ENCODE measurements at places on chromosomes 3 and 15. TPM values are rescaled to one million over a fixed set of nuclear protein-coding genes. Genes with fewer than 3 reads are reported as not detected.

DNA sequence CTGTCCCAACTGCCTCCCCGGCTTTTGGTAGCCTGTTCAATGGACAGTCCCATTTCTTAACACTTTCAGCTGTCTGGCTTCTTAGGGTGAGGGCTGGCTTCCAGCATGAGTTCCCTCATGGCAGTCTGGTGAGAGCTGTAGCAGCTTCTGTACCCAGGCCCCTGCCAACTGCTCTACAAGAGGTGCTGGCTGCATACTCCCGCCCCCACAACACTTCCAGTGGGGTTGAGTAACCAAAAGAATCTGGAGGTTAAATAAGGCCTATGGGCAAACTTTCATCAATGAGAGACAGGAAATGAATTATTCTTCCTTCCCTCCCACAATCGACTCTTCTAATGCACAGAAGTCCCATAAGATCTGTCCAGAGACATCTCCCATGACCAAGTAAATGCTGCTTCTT is 145.0 kb downstream of the NEK10 start:
- no peak for DNase-seq

DNA sequence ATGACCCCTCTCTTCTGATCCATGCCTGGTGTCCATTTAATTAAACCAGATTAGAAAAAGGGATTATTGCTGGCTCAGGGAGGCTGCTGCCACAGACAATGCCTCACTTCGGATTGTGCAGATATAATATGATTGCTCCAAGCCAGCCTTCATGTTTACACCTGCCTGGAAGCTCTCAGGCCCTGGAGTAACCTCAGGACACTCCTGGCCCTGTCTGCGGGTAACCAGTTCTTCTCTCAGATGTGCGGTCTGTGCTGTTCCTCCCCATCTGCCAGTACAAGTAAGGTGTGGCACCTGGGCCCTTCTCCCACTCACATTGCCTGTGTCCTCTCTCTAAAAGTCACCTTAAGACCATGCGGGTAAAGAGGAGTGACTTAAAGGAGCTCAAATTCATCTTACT is 8.8 kb upstream of the GOLGA8J start:
- no peak for DNase-seq

Gene GABRR3
- total RNA-seq: not detected

DNA sequence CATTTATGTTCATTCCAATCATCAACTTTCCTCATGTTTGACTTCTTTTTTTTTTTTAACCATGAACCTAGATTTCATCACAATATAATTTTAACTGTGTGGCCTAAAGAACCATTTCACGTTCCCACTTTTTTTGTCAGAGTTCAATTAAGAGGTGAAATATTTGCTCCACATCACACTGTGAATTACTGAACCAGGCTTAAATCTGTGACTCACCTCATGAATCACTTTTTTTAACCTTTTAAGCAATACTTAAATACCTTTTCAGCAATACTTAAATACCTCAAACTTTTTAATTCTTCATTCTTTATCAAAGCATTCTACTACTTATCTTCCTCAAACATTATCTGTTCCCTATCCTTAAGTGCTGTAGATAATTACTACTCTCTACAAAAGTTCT is 137.6 kb downstream of the SI start:
- no peak for DNase-seq

Gene C3orf49
- not detected for total RNA-seq

- DNase-seq: no peak
Measured at GRCh38 chr3:82143661-82144412, 382.4 kb upstream of the GBE1 start.

GRCh38 chr3:127688416-127689265 is 15.9 kb downstream of the ABTB1 start:
- DNase-seq: no peak

- DNase-seq: peak; percentile 52
Measured at GRCh38 chr15:99076555-99077308, 28.1 kb upstream of the SYNM start.

DNA sequence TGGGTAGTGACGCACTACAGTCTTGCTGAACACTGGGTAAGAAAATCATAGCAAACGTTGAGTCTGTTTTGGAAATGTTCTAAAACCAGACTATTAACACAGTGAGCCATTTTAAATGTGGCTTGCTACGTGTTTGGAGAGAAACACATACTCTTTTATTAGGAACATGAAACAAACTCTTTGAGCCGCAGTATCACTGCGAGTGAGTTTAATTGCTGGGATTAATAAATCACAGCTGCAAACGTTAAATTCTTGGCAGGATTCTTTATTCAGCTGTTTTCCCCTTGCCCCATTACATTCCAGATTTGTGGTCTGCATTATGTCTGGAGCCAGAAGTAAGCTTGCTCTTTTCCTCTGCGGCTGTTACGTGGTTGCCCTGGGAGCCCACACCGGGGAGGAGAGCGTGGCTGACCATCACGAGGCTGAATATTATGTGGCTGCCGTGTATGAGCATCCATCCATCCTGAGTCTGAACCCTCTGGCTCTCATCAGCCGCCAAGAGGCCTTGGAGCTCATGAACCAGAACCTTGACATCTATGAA is 33.6 kb downstream of the BTD start:
- DNase-seq: no peak

DNA sequence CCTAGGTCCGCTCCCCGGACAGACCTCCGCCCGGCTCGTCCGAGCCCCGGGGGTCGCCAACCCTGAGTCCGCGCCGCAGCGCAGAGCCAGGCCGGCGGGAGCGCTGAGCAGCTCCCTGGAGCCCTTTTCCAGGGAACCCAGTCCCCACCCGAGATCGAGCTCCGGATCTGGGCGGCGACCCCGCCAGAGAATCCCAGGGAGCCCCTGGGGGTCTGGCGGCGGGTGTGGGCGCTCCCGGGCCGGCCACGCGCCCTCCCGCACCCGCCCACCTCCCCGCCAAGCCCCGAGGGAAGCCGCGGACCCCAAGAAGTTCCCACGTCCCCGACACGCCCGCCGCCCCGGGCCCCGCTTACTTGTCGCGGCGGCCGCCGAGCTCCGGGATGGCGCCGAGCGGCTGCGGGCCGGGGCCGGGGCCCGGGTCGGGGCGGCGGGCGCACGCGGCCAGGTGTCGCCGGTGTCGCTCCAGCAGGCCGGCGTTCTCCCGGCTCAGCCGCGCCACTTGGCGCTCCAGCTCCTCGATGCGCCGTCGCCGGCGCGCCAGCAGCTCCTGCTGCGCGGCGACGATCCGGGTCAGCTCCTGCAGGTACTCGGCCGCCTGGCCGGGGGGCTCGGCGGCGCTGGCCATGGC is 137.7 kb downstream of the NUP210 start:
- no peak for DNase-seq

GRCh38 chr3:49500732-49501609 is 30.9 kb downstream of the DAG1 start:
- DNase-seq: no peak

Gene RPSA
- total RNA-seq: 1,384 TPM

DNA sequence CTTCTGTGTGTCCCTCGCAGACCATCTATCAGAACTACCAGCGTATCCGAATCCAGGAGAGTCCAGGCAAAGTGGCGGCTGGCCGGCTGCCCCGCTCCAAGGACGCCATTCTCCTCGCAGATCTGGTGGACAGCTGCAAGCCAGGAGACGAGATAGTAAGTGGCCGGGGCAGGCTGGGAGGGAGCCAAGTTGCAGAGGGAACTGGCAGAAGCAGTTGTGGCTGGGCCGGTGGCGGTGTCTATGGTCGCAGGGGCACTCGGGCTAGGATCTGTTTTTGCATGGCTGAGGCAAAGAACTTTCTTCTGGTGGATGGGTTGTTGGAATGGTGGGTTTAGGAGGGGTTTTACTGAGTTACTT is 10.1 kb downstream of the MCM2 start:
- no peak for DNase-seq

DNA sequence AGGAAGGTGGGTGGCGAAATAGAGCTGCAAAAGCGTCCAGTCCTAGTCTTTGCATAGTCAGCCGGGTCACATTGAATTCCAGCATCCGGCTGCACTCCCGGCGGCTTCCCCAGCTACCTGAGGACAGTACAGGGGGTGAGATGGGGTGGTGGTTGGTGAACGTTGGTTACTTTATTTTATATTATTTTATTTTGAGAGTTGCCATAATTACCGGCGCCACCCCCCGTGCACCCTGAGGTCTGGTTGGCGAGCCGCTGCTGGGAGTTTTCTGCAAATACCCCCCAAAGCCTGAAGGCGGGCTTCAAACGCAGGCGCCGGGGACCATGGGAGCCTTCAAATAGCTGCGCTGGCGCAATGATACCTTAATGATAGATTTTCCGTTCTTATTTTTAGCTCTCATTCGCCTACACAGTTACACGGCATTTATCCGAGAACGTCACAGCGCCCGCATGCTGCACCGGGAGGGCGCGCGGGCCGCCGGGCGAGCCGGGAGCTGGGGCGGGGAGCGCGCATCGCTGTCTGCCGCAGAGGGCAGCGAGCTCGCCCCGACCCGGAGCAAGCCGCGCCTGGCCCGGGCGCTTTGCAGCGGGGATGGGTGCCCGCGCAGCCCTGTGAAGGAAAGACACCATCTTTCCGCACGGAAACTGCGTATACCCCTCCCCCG is 756 bp upstream of the RASGRF1 start:
- no peak for DNase-seq

- no peak for DNase-seq
Measured at GRCh38 chr15:90036806-90037510, 35.8 kb downstream of the ZNF710 start.

DNA sequence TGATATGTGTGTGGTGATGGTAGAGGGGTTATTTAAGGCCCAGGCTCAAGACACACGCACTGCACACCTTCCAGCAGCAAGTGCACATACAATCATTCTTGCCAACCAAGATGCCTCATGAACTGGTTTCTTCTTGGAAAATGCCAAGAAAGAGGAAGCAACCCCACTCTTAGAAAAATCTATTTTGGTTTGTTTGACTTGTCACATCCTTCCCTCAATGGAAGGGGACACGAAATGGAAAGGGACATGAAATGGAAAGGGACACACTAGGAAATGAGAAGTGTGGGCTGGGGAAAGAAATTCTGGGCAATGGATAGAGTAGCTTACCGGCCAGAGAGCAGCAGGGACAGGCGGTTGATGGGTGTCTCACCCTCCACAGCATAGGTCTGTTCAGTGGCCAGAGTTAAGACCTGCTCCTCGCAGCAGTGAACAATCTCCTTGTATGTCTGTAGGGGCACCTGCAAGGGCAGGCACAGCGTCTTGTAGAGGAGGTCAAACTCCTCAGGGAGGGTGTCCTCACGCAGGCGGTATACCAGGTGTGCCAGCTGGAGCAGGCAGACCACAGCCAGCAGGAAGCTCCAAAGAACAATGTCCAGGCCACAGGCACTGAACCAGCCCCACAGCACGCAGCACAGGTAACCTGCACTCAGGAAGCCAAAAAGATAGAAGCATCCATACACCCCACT is 640 bp downstream of the POPDC2 start:
- no peak for DNase-seq

- no peak for DNase-seq
Measured at GRCh38 chr3:32283304-32283703, 44.8 kb downstream of the CMTM8 start.

DNA sequence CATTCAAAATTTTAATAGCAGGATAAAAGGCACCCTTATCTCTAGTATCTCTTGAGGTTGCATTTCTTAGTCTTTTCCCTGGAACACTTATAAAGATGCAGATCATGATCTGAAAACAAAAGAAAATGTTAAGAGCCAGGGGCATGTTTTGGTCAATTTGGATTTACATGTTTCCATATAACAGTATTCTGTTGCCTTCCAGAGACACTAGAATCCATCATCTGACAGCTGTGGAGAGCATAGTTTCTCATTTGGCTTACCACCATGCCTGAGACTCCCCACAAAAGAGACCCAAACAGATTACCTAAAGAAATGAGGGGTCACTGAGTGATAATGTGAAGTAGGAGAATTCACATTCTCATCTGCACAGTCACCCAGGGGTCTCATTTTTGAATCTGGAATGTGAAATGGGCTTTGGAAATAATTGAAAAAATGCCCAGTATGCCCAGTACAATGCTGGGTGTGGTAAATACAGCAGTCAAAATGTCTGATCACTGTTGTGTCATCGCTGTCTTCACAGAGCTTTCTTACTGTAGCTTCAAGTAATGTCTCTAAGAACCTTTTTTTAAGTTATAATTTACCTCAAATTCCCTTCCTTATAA is 79.9 kb upstream of the ZBTB20 start:
- no peak for DNase-seq

Gene FOXB1
- 3.7 TPM for total RNA-seq

Gene PTH1R
- total RNA-seq: not detected

DNA sequence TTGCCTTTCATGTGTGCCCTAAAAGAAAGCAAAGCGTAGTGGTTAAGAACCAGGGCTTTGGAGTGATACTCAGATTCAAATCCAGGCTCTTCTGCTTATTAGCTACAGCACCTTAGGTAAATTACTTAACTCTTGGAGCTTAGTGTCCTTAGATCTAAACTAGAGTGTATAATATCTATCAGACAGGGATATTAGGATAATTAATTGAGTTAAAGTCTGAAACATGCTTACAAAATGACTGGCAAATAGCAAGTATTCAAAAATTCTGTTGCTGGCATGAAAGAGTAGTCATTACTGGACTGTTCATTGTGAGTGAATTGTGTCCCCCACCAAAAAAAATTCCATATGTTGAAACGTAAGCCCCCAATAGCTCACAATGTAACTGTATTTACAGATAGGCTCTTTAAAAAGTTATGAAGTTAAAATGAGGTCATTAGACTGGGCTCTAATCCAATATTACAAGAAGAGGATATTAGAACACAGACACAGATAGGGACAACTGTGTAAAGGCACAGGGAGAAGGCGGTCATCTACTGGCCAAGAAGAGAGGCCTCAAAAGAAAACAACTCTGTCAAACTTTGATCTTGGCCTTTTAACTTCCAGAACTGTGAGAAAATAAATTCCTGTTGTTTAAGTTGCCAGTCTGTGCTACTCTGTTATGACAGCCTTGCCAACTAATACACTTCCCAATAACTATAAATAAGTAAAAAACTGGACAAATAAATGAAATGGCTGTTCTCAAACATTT is 60.4 kb upstream of the LRRC3B start:
- no peak for DNase-seq

Gene P2RY14
- 1.2 TPM for total RNA-seq

DNA sequence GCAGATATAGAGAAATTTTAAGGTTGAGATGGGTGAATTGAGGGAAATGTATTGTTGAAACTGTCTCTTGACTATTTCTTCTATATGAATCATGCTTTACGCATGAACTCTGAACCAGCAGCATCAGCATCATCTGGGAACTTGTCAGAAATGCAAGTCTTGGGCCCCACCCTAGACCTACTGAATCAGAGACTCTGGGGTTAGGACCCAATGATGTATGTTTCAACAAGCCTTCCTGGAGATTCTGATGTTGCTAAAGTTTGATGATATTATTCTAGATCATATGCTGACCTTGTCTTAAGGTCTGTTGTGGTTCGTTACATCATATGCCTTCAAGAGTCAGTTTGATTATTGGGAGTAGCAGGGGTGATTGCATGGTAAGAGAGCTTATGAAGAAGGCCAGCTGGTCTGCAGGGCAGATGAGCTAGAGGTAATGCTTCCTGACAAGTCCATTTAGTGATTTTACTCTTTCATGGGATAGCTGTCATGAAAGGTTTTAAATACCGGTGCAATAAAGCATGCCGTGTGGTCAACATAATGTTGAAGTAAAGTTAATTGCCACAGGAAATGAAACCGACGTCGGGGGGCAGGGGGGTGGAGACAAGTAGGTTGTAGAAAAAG is 152.4 kb upstream of the MRPL3 start:
- DNase-seq: no peak

GRCh38 chr15:91940496-91941381 is 87.2 kb downstream of the SLCO3A1 start:
- DNase-seq: no peak

- DNase-seq: no peak
Measured at GRCh38 chr3:11143476-11143875, 10.8 kb upstream of the HRH1 start.

All from activated CD4-positive, alpha-beta memory T cell treated with anti-CD3 and anti-CD28 coated beads, Interleukin-2, amount 10 ng/mL, durations not matched to agents 7 days and 5 days (primary cell).